ENCODE measurements at places on chromosomes 11 and 22.

GRCh38 chr22:44260216-44261035 is 52.3 kb downstream of the SHISAL1 start:
- no peak for DNase-seq

DNA sequence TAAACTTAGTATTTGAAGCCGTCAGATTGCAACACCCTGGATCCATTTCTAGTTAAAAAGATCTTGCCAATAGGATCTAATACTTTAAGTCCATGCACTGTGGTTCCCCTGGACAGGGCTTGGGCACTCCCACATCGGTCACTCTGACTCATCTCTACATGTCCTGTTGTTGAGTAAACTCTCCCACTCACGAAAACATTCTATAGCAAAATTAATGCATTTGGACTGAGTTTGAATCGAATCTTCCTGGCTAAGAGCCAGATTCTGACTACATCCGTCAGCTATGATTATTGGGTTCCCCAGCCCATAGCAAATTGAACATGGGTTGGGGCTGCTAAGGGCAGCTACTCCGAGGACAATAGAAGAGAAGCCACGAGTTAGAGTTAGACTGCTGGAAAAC is 182.1 kb upstream of the SORL1-AS1 start:
- peak; percentile 92 for DNase-seq

DNA sequence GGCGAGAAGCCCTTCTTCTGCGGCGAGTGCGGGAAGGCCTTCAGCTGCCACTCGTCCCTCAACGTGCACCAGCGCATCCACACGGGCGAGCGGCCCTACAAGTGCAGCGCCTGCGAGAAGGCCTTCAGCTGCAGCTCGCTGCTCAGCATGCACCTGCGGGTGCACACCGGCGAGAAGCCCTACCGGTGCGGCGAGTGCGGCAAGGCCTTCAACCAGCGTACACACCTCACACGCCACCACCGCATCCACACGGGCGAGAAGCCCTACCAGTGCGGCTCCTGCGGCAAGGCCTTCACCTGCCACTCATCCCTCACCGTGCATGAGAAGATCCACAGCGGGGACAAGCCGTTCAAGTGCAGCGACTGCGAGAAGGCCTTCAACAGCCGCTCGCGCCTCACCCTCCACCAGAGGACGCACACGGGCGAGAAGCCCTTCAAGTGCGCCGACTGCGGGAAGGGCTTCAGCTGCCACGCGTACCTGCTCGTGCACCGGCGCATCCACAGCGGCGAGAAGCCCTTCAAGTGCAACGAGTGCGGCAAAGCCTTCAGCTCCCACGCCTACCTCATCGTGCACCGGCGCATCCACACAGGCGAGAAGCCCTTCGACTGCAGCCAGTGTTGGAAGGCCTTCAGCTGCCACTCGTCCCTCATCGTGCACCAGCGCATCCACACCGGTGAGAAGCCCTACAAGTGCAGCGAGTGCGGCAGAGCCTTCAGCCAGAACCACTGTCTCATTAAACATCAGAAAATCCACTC is 12.2 kb downstream of the ZNF74 start:
- no peak for DNase-seq

- no peak for DNase-seq
Observed at GRCh38 chr22:30857791-30858190, 110.8 kb downstream of the MORC2 start.

GRCh38 chr22:22431271-22432220 is 77.0 kb downstream of the ZNF280B start:
- peak; percentile 84 for DNase-seq

DNA sequence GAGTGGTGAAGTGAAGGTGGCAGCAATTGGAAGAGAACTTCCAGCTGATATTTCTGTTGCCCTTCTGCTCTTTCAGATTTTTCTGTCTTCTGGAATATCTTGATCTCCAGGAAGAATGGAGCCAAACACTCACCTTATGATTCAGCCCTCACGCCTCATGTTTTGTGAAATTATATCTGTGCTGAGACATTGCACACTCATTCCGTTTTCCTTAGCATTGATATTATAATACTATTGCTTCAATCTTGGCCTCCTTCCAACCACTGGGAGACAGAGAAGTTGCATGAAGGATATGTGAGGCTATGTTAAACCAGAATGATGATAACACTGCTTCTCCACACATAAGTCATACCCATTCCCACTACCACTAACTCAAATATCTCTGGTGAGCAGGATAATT is 177.9 kb downstream of the ETS1 start:
- no peak for DNase-seq

GRCh38 chr11:18088966-18089365 is 16.9 kb downstream of the SAAL1 start:
- DNase-seq = peak; percentile 5

- DNase-seq = no peak
Observed at GRCh38 chr11:15163136-15163535, 48.4 kb downstream of the INSC start.

DNA sequence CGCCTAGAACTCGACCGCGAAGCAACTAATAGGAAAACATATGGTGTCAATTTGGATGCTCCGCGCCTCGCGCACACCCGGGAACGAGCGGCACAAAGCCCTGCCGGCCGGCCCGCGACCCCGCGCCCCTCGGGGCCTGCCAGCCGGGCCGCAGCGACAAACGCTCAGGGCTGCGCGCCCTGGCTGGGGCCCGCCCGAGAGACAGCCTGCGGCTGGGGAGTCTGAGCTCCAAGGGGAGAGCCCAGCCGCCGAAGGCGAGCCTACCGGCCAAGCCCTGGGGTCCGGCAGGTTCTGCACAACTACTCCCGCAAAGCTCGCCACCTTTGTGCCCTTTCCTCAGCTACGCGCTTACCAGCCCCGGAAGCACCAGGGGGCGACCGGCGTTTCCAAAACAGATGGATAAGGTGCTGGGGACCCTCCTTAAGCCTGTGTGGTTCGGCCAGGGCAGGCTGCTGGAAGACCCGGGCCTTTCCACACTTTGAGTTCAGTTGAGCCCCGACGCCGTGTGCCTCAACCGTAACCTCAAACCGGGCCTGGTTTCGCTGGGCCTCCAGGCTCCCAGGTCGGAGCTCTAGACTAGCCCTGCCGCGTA is 6.0 kb downstream of the PAX6 start:
- no peak for DNase-seq

- no peak for DNase-seq
Observed at GRCh38 chr22:26210334-26210733, 41.1 kb downstream of the SEZ6L start.

- DNase-seq = no peak
Observed at GRCh38 chr11:129417458-129417857, 41.8 kb downstream of the BARX2 start.

GRCh38 chr11:2885017-2885677 is 428 bp downstream of the CDKN1C start:
- peak; percentile 84 for DNase-seq

DNA sequence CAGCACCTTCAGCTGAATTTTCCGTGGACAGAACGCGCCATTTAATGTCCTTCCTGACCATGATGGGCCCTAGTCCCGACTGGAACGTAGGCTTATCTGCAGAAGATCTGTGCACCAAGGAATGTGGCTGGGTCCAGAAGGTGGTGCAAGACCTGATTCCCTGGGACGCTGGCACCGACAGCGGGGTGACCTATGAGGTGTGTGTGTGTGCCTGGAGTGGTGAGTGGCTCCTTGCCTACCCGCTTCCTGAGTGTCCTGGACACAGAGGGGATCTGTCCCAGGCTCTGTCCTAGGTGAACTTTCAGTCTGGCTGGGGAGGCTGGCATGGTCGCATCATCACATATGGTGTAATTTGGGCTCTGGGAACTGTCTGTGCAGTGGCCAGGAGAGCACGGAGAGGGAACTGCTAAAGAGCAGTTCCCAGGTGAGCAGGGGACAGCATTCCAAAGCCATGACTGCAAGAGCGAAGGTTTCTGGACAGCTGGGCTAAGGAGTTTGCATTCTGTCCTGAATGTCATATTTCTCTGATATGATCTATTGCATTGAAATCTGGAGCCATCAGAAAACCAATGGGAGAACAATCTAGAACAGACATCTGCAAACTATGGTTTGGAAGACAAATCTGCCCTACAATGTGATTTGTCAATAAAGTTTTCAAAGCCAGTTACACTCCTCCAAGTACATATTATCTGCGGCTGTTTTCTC is 104.3 kb downstream of the RRAS2 start:
- no peak for DNase-seq

- DNase-seq = no peak
Observed at GRCh38 chr11:68641880-68642279, 42.5 kb upstream of the GAL start.

GRCh38 chr11:40819230-40819629 is 640.2 kb downstream of the LRRC4C start:
- DNase-seq = no peak

DNA sequence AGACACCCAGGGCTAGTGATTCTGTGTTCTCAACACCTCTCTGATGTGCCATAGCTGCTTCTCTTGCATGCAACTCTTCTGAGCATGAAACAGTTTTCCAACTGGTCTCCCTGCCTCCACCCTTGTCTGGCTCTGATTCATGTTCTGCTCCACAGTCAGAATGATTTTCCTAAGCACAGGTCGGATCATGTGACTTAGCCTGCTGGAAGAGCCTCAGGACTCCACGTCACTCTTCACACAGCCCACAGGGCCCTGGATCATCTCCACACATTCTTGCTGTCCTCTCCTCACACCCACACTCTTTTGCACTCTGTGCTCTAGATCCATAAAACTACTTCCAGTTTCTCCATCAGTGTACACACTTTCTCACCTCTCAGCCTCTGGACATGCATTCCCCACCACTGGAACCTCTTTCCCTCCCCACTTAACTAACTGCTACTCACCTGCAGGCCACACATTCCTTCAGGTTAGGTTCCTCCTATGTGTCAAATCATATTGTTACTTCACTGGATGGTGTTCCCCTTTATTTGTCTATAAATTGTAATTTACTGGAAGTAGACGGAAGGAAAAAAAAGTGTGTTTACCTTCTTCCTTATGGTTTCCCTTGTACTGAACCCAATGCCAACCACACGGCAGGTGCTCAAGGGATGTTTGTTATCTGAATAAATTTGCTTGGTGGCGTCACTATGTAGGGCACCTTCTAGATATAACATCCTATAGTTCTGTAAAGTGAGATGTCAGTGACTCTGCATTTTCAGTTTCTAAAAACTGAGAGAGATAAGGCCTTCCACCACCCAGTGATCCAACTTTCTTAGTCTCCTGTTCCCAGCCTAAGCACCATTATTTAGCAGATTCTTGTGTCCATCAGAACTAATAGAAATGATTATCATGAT is 133.7 kb downstream of the ETS1 start:
- no peak for DNase-seq

- no peak for DNase-seq
Observed at GRCh38 chr11:121291319-121291718, 1.3 kb upstream of the SC5D start.

DNA sequence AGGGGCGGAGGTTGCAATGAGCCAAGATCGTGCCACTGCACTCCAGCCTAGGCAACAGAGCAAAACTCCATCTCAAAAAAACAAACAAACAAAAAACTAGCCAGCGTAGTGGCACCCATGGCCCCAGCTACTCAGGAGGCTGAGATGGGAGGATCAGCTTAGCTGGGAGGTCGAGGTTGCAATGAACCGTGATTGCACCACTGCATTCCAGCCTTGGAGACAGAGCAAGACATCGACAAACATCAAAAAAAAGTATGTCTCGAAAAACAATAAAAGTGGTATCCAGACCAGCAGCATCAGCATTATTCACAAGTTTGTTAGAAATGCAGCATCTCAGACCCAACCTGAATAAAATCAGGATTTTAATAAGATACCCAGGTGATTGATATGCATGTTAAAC is 6.2 kb upstream of the MAPK1 start:
- DNase-seq = no peak

DNA sequence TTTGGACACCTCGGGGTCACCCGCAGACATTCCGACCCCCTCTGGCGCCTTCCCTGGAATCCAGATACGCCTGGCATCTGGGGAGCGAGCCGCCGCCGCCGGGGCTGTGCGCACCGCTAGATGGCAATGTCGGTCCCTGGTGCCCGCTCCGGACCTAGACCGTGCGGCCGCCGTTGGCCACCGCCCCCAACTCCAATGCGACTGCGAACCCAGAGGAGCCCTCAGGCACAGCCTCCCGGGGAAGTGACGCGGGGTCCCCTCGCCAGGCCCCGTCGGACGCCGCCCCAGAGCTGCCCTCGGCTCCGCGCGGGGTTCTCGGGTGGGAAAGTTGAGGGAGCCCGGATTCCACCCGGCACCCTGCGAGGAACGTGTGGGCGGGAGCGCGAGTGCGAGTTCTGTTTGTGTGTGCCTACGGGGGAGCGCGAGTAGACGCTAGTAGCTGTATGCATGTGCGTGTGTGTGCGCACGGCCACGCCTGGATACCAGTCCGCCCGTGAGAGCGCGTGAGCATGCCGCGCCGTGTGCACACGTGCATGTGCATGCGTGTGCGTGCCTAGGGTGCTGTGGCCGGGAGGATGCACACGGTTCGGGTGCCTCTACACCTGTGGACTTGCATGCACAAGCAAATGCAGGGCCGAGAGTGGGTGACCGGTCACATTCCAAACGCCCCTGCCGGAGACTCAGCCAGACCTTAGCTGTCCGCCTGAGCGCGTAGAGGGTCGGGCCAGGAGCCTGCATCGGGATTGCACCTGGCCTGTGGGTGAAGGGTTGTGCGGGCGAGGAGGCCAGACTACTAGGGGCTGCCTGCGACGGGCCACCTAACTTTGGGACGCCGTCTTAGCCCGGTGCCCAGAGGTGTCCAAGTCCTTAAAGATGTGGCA is 1.9 kb downstream of the CHRM4 start:
- peak; percentile 91 for DNase-seq

- no peak for DNase-seq
Observed at GRCh38 chr11:113781682-113782081, 2.1 kb downstream of the CLDN25 start.

- DNase-seq = no peak
Observed at GRCh38 chr11:100682247-100682969, 4.7 kb upstream of the ARHGAP42 start.

- no peak for DNase-seq
Observed at GRCh38 chr11:31442086-31442485, 67.3 kb downstream of the IMMP1L start.

- DNase-seq = no peak
Observed at GRCh38 chr11:26860091-26860780, 133.7 kb upstream of the FIBIN start.

All from suppressor macrophage treated with lipopolysaccharide for 1 hour (primary cell).